ENCODE measurements at places on chromosomes 6 and 20.

DNA sequence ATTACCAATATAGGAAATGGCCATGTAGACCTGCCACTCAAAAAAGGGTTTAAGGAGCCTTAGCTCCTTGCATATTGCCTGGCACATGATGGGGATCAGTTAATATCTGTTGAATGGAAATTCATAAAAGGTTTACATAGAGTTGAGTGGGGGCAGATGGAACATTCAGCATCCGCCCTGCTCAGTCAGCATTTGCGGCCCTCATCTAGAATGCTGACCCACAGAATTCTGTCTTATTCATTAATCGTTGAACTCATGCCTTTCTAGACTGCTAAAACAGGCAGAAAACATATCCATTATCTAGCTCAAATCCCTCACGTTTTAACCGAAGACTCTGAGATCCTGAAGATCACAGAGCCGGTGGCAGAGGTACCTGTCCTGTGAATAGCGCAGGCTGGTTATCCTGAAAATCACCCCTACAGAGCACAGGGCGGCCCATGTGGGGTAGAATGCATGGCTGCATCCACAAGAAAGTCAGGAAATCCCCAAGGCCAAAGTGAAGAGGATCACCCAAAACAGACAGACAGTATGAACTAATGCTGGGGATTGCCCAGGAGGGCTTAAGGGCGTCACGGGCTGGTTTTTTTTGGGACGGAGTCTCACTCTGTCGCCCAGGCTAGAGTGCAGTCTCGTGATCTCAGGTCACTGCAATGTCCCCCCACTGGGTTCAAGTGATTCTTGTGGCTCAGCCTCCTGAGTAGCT, 59.9 kb downstream of the CNBD2 start:
- H3K36me3 ChIP-seq: no peaks in the 10 kb centered on the region
- DNase-seq: no peak

- H3K4me1 ChIP-seq: peaks cover 3% of the 10 kb centered on the region
- no peaks in the 10 kb centered on the region for H3K27me3 ChIP-seq
- H3K4me3 ChIP-seq: no peak overlapping the region
- H3K27ac ChIP-seq: peak overlapping the region; percentile 3
- H3K36me3 ChIP-seq: peaks cover 2% of the 10 kb centered on the region
These were observed 99.9 kb downstream of the CAP2 start for GRCh38 chr6:17493286-17493685.

DNA sequence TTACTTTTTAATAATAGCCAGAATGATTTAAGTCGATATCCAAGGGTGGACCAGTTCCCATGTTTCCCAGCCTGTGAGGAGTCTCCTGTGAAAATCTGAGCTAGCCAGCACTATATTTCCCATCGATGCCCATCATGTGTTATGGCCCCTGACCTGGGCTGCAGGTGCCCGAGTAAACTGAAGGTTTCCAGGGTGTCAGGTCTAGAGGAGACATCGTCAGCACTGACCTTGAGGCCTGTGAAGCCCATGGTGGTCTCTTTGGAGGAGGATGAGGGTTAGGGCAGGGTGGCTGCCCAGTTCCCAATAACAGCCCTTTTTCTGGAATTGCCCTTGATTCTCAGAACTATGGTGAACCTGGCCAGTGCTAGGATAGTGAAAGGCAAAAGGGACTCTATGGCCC, 63.0 kb upstream of the TOP1 start:
- H3K27ac ChIP-seq: no peak overlapping the region
- DNase-seq: no peak
- no peaks in the 10 kb centered on the region for H3K4me1 ChIP-seq
- H3K36me3 ChIP-seq: no peaks in the 10 kb centered on the region
- no peak overlapping the region for H3K4me3 ChIP-seq

DNA sequence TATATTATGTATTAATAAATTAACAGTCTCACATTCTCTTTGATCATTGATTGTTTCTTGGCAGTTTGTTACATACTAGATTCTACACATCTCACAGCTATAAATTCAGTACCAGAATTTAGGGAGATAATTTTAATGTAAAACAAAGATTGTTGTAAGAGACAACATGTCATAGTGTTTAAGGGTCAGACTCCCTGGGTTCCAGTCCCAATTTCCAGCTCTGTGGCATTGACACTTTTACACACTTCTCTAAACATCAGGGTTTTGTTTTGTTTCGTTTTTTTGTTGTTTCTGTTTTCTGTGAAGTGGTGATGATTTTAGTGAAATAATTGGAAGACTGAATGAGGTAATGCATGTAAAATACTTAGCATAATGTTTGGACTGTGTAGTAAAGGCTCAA, 19.9 kb downstream of the ADGRB3 start:
- no peaks in the 10 kb centered on the region for H3K4me1 ChIP-seq
- H3K27me3 ChIP-seq: no peaks in the 10 kb centered on the region
- H3K36me3 ChIP-seq: no peaks in the 10 kb centered on the region
- H3K4me3 ChIP-seq: no peak overlapping the region
- DNase-seq: no peak
- no peak overlapping the region for H3K27ac ChIP-seq

DNA sequence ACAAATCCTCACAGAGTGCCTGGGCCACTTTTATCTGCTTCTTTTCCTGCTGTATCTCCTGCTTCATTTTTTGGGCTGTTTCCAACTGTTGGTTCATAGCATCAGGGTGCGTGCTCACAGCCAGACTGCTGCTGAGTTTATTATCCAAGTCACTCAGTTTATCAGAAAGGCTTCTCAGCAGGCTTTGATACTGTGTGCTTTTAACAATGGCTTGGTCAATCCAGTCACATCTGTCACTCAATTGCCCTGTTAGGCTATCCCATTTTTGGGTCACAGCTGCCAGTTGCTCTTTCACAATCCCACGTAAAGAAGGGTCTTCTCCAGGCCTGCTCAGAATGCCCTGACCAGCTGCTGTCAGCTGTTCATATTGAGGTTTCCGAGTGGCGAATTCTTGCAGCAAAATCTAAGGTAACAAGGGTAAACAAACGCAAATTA, 87.2 kb downstream of the DST start:
- H3K4me3 ChIP-seq: no peak overlapping the region
- no peaks in the 10 kb centered on the region for H3K4me1 ChIP-seq
- H3K27me3 ChIP-seq: no peaks in the 10 kb centered on the region
- H3K36me3 ChIP-seq: no peaks in the 10 kb centered on the region
- H3K27ac ChIP-seq: no peak overlapping the region

DNA sequence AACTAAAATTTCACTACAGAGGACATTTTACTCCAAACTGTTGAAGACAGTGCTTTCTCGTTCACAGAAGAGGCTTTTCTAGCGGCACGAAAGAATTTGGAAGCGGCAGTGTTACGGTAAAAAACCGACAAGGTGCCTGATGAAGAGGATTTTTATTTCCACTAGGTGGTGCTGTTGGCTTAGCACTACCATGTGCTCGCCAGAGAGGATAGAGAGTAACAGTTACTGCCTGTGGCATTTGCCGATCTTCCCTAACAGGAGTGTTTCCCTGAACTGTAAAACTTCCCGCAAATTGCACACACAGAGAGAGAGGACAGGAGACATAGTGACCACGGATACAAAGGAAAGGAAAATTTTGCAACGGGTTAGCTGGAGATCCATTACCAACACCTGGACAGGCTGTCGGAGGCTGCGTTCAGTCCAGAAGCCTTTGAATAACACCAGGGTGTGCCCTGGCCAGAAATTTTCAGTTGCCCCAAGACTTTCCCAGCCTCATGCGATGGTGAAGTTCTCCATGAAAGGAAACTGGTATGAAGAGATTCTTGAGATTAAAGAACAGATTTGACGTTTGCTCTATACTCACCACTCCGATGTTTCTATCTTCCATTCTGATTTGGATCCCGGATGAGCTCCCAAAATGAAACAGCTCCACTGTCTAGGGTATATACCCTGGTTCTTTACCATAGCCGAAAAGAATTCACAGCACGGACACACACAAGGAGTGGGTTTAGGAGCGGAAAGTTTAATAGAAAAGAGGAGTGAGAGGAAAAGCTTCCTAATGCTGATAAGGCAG, 48.1 kb downstream of the HLA-DPB1 start:
- H3K4me1 ChIP-seq: no peaks in the 10 kb centered on the region
- DNase-seq: peak; percentile 29
- no peaks in the 10 kb centered on the region for H3K27me3 ChIP-seq

GRCh38 chr6:127077886-127078285, 40.6 kb upstream of the RSPO3 start:
- no peaks in the 10 kb centered on the region for H3K27me3 ChIP-seq
- no peak for DNase-seq
- no peak overlapping the region for H3K27ac ChIP-seq
- H3K36me3 ChIP-seq: no peaks in the 10 kb centered on the region
- H3K4me3 ChIP-seq: no peak overlapping the region
- no peaks in the 10 kb centered on the region for H3K4me1 ChIP-seq

DNA sequence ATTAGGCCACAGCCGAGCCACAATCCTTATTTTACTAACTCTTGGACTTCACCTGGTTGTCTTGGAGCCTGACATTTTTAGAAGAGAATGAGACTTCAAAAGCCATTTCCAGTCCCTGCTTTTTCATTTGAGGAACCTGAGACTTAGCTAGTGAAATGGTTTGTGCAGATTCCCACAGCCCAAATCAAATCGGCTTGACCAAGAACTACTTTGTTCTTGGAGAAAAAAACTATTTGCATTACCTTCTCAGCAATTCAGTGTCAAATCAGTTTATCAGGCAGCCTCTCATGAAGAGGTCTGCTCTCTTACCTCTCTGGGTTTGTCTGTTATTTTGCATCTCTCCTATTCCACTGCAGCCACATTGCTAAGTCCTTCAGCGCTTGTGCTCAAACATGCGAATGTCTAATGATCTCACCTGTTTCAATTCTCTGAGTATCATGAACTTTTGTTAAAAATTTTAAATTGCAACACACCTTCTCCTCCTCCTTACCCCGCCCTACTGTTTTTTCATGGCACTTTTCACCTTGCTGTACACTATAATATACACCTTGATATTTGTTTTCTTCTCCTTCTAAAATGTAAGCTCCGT, 573 bp upstream of the IFNGR1 start:
- peaks cover 6% of the 10 kb centered on the region for H3K4me1 ChIP-seq
- H3K27ac ChIP-seq: peak overlapping the region; percentile 67
- no peaks in the 10 kb centered on the region for H3K36me3 ChIP-seq
- H3K4me3 ChIP-seq: no peak overlapping the region

GRCh38 chr20:38863024-38863851, 57.7 kb downstream of the PPP1R16B start:
- H3K36me3 ChIP-seq: no peaks in the 10 kb centered on the region
- no peak for DNase-seq
- no peak overlapping the region for H3K4me3 ChIP-seq
- H3K27me3 ChIP-seq: no peaks in the 10 kb centered on the region

GRCh38 chr6:28337121-28337520, 1.2 kb upstream of the ZSCAN31 start:
- DNase-seq: no peak
- H3K27me3 ChIP-seq: no peaks in the 10 kb centered on the region
- H3K4me3 ChIP-seq: no peak overlapping the region
- no peaks in the 10 kb centered on the region for H3K4me1 ChIP-seq
- no peak overlapping the region for H3K27ac ChIP-seq

DNA sequence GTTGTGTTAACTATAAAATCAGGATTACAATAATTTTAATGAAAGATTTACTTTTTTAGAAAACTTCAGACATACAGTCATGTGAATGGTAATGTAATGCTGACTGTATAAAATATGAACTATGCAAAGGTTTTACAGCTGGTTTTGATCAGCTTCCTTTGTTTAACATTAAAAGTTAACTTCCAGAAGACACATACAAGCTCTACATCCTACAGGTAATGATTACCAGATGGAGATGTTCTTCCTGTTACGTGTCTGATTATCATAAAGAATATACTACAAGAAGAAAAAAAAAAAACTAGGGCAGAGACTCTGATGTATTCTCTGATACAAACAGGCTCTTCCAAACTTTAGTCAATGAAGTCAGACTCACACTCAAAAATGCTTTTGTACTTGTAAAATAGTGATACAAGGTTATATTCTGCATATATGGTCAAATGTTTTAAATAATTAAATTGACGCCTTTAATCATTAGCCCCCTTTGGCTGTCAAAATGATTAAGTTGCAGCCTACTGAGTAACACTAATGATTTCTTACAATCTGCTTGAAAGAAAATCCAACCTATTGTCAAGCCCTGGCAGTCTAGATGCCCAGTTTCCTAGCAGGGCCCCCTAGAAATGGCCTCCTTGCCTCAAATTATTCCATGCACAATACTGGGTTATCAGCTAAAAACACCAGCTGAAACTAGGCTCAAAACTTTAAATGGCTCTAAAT, 251.8 kb upstream of the RUNX2 start:
- H3K27me3 ChIP-seq: no peaks in the 10 kb centered on the region
- no peaks in the 10 kb centered on the region for H3K36me3 ChIP-seq
- DNase-seq: no peak
- no peak overlapping the region for H3K4me3 ChIP-seq

DNA sequence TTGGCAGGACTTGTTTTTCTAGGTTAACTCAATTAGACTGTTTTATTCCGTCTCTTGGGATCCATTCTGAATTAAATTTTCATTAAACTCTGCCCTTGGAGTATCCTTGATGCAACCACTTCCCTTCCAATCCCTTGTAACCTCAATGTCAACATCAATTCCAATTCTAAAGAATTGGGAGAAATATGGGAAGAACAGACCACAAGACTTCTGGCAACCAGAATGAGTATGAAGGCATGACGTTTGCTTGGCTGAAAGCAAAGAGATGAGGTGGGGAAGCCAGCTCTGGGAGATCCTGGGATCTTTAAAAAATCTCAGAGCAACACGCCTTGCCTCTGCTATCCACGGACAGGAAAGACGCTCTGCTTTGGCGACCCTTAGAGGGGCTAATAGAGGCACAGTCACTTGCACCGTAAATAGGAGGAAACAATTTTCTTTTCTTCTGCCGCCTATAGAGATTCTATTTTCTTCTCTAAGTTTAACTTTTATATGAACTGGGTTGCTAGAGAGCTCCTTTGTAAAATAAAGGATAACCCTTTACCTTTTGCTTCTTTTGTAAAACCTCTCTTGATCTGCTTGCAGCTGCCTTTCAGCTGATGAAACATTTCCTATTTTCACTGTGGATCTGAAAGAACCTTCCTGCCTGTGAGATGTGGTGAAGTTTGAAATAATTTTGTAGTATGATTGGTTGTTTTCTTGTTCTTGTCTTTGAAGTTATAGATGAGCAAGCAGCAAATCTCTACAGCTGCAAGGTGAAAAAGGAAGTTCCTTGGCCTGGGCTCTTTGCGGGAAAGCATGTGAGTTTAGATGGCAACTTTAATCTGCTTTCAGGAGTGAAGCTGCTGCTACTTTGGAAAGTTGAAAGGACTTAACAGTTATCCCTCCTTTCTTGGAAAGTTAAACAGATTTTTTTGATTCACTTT, at the start of gene ASIP:
Gene ASIP, plus strand, starts transcription at position 731 of the 923 bp plus-strand sequence. CDS start 18,952 bp downstream, outside the sequence.
- H3K27me3 ChIP-seq: no peaks in the 10 kb centered on the region
- no peak for DNase-seq
- H3K4me3 ChIP-seq: no peak within 1 kb of the TSS
- no peaks in the 10 kb centered on the region for H3K4me1 ChIP-seq
- H3K27ac ChIP-seq: no peak within 1 kb of the TSS

DNA sequence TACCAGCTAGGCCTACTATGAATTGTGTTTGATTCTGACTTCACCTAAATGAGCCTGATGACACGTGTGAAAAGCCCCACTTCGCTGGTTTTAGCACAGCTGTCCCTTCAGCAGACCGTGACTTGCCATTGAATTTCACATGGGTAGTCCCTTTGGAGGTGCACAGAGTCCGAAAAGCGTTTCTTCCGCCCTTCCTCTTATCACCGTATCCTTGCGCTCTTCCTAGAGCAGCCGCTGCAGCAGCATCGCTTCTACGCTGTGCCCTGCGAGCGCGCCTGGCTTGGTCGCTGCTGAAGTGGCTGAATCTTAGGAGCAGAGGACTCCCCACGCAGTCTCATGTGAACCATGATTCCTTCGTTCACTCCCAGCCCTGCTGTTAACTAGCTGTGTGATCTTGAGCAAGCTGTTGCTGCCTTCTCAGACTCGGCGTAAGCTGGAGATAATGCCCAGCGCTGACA, 127.0 kb downstream of the PACRG start:
- no peak overlapping the region for H3K27ac ChIP-seq
- no peak for DNase-seq
- no peak overlapping the region for H3K4me3 ChIP-seq
- H3K36me3 ChIP-seq: no peaks in the 10 kb centered on the region
- H3K4me1 ChIP-seq: no peaks in the 10 kb centered on the region
